ENCODE measurements at places on chromosomes 16 and 17.

DNA sequence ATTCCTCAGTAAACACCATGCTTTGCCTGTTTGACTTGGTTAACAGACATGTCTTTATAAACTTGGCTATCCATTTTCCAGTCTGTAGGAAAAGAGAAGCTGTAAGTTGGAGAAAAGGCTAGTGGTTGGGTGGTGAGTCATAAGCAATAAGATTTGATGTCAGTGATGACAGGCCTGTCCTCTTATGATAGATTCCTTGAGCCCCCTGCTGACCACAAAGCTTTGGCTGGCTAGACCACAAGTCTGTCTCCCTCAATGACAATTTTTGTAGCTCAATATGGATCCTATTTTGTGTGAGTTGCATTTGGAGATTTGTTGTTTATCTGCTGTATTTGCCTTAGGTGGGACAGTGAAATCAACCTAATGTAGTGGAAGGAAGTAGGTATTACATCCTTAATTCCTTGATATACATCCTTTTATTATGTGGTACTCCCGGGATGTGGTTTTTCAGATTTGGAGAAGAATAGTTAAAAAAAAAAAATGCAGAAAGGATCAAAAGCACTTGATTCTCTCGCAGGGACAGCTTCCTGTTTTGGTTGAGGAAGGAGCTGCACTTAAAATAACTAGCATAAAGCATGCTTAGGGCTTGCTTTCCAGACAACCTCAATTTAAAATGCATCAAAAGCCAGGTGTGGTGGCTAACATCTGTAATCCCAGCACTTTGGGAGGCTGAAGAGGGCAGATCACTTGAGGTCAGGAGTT lies 67.4 kb downstream of the SIAH1 start:
- peak; percentile 84 for DNase-seq

DNA sequence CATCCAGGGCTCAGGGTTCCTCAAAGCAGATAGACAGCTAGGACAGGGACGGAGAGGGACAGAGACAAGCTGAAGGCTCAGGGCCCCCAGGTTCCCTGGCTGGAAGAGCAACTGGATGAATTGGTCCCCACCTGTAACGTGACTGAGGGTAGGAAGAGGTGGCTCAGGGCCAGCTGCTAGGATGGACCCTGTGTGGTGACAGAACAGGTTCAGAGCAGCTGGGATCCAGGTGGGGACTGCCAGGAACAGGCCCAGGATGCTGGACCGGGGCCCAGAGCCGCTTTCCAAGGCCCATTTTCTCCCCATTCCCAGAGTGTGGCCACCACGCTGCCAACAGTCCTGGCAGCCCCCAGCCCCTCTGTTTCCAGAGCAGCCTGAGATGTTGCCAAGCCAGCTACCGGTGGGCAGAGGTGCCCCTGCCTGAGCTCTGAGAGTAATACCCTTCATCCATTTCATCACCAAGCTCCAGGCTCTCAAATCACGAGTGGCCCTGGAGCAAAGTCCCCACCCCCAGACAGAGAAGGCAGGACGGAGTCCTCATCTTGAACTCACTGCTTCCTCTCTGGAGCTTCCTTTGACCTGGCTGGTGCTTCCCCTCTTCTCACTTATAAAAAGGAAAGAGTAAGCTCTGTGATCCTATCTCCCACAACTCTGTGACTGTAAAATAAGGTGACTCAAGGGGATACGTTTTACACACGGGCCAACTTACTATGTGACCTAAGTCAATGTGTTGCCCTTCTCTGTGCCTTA lies 79.6 kb downstream of the TMEM132E start:
- DNase-seq: no peak

- no peak for DNase-seq
Measured at GRCh38 chr16:66900721-66901441, 17.8 kb downstream of the CDH16 start.

- DNase-seq: no peak
Measured at GRCh38 chr16:17177959-17178905, 292.5 kb downstream of the XYLT1 start.

DNA sequence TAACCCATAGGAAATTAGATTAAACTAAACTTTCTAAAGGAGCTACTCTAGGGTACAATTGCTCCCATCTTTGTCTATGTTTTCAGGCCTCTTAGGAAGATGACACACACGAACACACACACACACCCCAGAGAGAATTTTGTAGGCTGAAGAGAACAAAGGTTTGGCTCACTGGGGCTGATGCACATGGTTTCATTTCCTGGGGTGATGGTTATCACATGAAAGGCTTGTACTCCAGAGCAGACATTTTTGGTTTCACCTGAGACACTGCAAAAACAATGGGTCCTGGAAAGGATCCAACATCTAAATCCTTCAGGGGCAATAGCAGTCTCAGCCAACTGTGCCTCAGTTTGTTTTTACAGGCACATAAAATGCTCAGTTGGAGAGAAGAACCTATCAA lies 62.8 kb downstream of the GRB7 start:
- no peak for DNase-seq

DNA sequence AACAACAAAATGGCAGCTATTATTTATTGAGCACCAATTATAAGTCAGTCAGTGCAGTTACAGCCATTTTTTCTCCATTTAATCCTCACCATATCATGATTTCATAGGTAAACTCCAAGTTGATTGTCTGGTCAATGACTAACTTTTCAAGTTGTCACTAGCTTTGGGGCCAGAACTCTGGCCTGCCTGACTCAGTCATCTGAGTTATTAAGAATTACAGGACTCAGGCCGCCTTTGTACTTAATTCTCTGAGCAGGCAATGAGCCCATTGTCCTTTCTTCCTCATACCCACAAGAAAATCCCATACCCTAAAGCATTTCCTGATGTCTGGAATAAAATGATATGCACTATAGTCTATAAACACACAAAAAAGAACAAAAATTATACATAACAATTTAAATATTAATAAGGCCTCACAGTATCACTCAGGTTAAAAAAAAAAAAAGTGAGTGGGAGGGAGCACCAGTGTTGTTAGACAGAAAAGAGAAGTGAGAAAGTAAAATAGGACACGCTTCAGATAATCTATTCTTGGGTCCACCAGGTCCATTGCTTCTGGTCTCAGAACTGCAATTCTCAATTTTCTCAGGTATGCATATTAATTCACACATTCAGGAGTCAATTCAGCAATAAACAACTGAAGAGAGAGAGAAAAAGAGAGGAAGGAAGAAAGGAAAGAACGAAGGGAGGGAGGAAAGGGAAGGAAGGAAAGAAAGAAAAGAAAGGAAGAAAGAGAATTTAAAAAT lies 70.2 kb downstream of the SPAG9 start:
- no peak for DNase-seq

DNA sequence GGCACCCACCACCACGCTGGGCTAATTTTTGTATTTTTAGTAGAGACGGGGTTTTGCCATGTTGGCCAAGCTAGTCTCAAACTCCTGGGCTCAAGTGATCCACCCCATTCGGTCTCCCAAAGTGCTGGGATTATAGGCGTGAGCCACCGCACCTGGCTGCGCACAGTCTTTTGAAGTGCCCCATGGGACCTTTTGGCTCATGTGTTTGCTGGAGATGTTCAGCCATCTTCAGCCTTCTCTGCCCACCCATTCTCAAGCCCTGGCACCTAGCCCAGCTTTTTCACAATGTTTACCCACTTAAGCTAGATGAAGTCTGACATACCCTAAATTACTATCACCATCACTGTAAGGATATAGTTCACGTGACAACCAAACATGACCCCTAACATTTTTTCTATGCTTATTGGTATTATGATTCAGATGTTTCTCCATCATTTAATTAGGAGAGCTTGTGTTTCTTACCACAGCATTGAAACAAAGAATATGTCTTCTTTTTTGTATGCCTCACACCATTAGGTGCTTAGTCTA lies 32.3 kb downstream of the PECAM1 start:
- DNase-seq: no peak

- no peak for DNase-seq
Measured at GRCh38 chr16:3170440-3171180, 17.4 kb upstream of the OR1F1 start.

- DNase-seq: no peak
Measured at GRCh38 chr16:57955572-57956188, 15.2 kb downstream of the CNGB1 start.

- no peak for DNase-seq
Measured at GRCh38 chr17:7916808-7917207, 719 bp upstream of the RNF227 start.

GRCh38 chr16:46961373-46962353 lies 11.8 kb downstream of the DNAJA2 start:
- DNase-seq: peak; percentile 41

DNA sequence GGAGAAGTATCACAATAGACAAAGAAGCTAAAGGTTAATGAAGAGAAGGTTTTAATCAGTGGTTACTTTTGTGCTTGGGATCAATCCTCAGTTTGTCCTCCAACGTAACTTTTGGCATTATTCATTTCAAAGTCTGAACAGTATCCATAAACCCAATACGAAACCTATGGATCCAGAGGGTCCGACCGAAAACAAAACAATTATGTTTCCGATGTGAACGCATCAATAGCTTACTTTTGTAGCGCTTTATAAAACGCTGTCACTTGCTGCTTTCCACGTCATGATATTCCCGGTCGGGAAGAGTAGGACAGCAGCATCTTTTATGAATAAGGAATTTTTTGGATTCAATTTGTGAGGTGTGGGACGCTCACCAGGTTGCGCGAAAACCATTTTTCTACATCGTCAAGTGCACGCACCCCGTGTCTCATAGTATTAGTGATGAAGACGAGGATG lies 383.8 kb downstream of the ZFHX3 start:
- DNase-seq: no peak

DNA sequence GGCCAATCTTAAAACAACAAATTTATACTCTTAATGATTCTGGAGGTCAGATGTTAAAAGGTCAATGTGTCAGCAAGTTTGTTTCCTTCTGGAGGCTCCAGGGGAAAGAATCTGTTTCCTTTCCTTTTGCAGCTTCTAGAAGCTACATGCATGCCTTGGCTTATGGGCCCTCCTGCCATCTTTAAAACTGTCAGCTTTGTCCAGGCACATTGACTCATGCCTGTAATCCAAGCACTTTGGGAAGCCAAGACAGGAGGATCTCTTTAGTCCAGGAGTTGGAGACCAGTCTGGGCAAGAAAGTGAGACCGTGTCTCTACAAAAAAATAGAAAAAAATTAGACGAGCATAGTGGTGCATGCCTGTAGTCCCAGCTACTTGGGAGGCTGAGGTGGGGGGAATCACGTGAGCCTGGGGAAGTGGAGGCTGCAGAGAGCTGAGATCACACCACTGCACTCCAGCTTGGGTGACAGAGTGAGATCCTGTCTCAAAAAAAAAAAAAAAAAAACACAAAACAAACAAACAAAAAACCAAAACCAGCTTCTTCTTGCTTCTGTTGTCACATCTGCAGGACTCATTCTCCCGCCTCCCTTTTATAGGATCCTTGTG lies 58.3 kb downstream of the NOS2 start:
- DNase-seq: no peak

DNA sequence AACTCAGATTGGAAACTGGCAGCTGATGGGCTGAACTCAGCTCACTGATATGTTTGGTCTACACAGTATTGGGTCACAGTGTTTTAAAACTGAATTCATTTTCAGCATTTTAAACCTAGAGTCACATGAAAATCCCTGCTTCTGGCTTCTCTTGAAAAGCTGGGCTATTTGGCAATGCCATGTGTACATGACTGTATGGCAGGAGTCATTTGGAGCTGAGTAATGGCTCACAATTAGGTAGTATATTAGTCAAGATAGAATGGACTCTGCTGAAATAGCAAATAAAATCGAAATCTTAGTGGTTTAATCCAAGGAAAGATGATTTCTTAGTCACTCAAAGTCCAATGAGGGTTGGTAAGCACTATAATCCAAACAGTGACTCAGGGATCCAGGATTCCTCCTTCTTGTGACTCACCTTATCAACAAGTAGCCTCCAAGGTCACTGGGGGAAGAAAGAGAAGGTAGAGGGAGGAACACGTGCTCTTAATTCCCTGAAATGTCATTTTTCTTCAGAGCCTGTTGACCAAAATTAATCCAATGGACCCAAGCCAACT lies 13.9 kb upstream of the PMP22 start:
- no peak for DNase-seq

- DNase-seq: no peak
Measured at GRCh38 chr16:78762222-78762621, 662.8 kb downstream of the WWOX start.

DNA sequence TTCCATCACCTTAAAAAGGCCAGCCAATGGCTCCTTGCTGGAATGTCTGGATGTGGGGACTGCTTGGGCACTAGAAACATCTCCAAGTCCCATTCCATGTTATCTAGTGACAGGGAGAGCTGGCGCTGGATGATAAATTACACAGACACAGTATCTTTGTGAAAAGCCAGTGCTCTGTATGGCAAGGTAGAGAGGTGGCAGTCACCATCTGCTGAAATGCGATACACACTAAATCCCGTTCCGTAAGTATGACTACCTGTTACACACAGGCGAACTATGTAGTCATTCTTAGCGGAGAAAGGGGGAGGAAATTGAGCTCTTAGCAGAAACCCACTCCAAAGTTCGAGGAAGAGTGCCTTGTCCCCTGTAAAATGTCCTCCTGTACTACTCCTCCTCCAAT lies 81.0 kb upstream of the MYOCD start:
- DNase-seq: no peak

- DNase-seq: no peak
Measured at GRCh38 chr16:69860233-69861231, 90.6 kb upstream of the CLEC18A start.

- no peak for DNase-seq
Measured at GRCh38 chr16:10502776-10503175, 77.6 kb downstream of the EMP2 start.

GRCh38 chr17:82926081-82926480 lies 86.3 kb upstream of the ZNF750 start:
- no peak for DNase-seq

DNA sequence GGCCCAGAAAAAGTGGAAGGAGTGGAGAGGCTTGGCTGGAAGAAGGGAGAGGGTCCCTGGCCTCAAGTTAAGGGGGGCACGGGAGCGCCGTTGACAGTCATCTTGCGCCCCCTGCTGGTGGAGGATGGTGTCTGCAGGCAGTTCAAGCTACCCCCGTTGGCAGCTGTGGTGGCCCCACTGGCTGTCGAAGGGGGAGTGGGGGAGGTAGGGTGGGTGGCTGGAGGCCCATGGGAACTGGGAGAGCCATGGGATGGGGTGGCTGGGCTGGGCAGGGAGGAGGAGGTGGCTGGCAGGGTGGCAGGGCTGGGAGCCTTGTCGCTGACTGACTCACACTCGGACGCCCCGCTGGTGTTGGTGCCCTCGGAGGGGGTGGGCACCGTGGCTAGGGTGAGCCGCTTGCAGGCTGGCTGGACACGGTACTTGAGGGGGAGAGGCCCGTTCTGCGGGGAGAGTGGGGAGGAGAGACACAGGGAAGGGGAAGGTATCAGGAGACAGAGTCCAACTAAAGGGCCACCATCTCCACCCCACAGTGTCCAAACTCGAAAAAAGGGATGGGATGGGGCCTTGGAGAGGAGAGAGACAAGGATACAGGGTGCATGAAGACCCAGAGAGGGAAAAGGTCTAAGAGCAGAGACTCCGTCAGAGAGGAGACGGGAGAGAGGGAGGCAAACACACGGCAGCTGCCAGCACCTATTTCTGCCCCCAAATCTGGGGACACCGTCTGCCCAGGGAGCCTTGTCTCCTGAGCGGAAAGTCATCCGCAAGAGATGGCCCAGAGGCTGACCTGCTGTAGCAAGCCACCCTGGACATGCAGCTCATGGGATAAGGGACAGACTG lies 5.2 kb downstream of the CISD3 start:
- DNase-seq: peak; percentile 57

GRCh38 chr16:47061204-47061603 lies 82.5 kb downstream of the NETO2 start:
- DNase-seq: no peak

All from KBM-7 (cell line).